ENCODE measurements at places on chromosomes 3 and 15.

DNA sequence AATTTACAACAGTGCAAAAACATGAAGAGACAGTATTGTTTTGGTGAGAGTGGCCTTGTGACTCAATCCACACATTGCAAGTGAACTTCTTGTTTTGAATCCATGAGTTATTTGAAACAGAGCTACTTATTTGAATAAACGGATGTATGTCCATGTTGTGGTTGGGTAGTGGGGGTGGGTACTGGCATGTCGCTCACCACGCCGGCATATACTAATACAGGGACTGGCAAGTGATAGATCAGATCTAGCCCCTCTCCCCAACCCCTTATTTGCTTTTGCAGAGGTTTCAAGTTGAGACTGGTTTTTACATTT is 83.8 kb downstream of the EDEM1 start:
- no peak for DNase-seq

DNA sequence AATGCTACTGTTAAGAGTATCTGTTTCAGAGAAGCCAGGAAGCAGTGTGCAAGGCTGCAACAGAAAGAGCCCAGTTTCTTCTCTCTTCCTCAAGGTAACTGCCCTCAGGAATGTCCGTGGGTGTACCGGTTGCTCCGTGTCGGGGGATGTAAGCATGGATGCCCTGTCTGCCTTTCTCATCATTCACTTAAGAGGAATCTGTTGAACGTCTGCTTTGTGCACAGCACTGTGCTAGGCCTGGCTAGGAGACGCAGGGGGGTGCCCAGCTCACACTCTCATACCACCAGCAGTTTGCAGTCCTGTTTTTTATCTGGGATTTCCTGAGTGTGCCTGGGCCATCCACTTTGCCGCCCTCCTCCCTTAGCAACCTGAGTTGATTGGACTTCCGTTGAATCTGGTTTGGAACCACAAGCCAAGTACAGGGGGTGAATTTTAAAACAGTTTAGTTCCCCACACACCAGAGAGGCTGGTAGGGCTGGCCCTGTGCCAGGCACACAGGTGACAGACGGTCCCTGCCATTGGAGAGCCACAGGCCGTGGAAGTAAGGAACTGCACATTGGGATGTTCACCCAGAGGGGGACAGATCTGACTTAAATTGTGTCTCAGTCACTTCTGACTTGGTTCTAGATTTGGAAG is 11.2 kb downstream of the BOC start:
- DNase-seq, result no peak

DNA sequence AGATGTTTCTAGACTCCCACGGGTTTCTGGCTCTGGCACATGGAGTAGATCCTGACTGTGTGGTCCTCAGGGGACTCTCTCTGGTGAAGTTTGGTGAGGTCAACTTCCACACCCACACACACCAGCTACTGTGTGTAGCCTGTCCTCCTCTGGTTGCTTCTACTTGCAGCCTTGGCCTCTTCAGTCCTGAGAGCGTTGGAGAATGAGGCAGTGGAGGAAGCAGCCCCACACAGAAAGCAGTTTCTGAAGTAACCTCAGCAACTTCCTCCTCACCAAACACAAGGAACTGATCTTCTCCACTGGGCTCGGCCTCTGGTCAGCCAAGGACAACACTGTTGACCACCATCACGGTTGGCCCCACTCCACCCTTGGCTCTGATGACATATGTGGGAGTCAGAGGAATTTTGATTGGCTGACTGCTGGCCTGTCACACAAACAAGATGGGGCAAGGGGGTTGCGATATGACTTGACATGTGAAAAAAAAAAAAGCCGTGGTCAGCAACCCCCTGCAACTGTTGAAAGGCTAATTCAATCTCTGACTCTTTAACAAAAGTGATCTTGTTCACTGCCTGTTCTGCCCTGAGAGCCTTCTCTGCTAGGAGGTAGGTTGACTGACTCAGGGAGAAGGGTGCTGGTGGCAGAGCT is 19.6 kb downstream of the CD86 start:
- no peak for DNase-seq

GRCh38 chr3:140914384-140914945 is 27.2 kb upstream of the SLC25A36 start:
- DNase-seq, result no peak

GRCh38 chr3:1442271-1442670 is 349.4 kb downstream of the CNTN6 start:
- DNase-seq, result no peak

- no peak for DNase-seq
Measured at GRCh38 chr15:68844856-68845550, 24.3 kb upstream of the ANP32A start.

DNA sequence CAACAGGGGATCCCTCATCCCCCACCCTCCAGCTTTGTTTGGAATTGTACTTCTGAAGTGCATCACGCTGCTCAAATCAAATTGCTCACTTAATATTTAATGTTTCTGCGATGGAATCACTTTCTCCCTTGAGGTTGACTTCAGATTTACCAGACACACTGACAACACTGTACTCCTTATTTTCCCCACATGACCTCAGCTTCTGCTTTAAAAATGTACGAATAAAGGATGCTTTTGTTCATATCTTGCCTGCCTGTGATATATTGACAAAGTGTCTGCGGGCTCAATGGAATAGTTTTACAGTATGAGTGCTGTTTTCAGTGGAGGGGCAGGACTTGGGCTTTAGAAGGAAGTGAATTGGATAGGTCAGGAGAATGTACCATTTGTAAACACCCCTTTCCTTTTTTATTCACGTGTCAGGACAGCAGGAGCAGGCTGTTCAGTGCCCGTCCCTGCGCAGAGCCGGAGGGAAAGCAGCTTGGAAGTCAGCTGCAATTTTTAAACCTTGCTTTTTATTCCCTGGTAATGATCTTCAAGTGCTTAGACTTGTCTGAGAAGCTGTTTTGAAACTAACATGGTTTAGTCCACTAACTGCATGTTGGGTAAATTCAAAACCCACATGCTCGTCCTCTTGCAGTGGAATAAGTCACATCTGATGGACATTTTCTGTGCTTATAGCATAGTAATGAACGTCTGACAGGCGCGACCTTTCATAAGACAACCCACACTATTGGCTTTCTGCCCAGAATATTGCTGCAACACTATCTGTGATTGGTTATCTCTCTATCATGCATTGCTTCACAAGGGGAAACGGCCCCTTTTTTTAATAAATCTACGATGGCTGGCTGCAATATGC is 29.9 kb downstream of the MBNL1 start:
- peak; percentile 98 for DNase-seq

DNA sequence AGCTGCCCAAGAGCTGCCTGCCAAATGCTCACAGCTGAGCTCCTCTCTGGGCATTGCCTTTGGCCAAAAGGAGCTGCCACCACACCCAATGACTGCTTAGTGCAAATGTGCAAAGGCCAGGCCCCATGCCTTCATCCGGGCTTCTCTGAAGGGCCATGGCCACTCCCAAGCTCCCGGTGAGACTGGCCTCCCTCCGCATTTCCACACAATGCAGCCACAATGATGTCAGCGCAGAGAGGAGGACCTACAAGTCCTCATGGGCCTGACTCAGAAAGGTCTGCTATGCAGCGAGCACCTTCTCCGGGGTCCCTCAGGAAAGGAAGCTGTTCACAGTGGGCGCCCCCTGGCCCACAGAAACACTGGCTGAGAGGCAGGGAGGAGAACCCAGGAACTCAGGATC is 12.7 kb downstream of the OXTR start:
- DNase-seq, result no peak

Data from fibroblast of skin of abdomen (primary cell).